Omental fat pad (tissue), 4 donors: ENCODE measurements at places on chromosomes 4 and X.

GRCh38 chrX:119156241-119156640 is 28.6 kb upstream of the KIAA1210 start:
- DNase-seq, result no peak

DNA sequence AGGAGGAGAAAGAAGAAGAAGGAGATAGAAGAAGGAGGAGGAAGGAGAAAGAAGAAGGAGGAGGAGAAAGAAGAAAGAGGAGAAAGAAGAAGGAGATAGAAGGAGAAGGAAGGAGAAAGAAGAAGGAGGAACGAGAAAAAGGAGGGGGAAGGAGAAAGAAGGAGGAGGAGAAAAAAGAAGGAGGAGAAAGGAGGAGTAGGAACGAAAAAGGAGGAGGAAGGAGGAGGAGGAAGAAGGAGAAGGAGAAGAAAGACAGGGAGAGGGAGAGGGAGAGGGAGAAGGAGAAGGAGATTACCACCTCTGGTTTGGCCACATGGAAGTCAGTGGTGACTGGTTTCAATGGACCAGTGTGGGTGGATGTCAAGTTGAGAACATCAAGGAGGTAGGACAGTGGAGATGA is 50.0 kb upstream of the VEGFD start:
- DNase-seq, result no peak

DNA sequence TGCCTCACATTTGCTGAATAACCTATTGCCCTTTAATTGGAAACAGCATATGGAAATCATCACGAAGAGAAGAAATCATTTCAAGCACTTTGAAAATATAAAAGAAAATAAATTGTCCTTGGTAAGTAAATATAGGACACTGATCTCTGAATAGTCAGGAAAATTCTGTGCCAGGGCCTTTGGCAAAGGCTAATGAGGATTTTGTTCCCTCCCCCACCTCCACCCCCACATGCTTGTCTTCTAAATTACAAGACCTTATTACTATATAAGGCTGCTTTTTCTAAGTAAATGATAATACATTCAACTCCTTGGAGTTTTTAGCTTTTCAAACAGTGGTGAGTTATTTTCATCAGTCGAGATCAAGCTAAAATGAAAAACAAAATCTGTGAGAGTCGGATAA is 15.8 kb downstream of the SYNPO2 start:
- DNase-seq, result no peak

GRCh38 chr4:22910200-22910599 is 217.5 kb downstream of the GBA3 start:
- DNase-seq, result no peak

- no peak for DNase-seq
Measured at GRCh38 chrX:30065226-30065625, 150.1 kb upstream of the MAGEB2 start.
